ENCODE measurements at places on chromosomes 2 and 18.
A peak's percentile ranks its signal among the peaks of the same experiment; 100 is the strongest.

DNA sequence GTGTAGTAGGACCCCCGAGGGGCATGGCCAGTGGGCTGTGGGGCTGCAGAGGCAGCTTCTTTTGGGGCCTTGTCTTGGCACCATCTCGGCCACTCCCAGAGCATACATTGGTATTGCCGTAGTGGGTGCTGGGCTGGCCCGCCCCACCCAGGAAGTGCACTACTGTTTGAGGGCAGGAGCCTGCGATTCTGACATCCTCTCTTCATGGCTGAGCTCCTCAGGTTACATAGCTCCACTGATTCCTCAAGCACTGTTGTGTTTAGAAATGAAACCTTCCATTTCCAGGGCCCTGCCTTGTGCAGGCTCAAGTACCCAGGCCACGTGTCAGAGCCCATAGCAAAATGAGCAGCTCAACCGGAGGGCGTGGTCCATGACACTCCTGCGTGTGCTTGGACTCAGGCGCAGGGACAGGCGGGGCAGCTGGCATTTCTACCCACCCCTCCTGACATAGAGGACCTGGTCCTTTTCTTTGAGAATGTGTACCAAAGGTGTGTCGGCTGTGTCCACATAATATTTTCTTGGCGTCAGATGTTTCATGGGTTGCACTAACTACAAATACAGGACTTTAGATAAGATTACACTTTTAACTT is 67.9 kb downstream of the DGKD start:
- peak; percentile 72 for DNase-seq

DNA sequence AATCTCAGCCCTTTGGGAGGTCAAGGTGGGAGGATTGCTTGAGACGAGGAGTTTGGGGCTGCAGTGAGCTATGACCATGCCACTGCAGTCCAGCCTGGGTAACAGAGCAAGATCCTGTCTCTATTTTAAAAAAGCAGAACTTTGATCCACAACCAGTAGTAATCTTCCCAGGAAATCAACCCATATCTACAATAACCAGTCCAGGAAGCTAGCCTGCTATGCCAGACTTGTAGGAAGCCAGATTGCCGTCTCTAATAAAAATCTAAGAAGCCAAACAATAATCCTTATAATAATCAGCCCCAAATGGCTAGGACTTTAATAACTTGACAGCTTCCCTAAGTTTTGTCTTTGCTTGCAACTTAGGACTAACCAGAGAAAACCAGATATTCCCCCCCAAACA is 9.0 kb upstream of the ALMS1 start:
- DNase-seq = no peak

GRCh38 chr2:232949016-232949415 is 64.0 kb downstream of the NGEF start:
- no peak for DNase-seq

- DNase-seq = no peak
Measured at GRCh38 chr2:195461010-195461409, 196.0 kb upstream of the SLC39A10 start.

DNA sequence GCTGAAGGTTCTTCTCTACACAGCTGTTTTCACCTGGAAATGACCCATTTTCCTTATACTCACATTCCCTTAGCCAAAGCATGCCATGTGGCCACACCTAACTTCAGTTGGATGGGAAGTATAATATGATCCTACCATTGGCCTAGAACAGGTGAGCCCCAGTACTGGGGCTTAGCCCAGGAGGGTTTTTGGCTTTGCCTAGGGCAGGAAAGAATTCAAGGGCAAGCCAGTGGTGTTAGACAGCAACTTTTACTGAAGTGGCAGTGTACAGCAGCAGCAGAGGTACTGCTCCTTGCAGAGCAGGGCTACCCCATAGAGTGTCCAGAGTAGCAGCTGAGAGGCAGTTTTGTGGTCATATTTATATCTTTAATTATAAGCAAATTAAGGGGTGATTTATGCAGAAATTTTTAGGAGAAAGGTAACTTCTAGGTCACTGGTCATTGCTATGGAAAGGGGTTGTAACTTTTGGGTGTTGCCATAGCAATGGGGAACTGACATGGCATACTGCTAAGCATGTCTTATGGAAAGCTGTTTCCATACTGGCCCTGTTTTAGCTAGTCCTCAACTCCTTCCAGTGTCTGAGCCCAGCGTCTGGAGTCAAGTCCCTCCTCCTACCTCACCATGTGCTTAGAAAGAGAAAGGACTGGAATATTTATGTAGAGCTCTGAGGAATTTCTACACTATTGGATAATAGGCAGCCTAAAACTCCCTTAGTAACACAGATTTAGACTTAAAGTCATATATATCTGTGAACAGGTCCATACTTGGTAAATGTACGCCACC is 109.0 kb upstream of the DTNA start:
- DNase-seq = no peak

DNA sequence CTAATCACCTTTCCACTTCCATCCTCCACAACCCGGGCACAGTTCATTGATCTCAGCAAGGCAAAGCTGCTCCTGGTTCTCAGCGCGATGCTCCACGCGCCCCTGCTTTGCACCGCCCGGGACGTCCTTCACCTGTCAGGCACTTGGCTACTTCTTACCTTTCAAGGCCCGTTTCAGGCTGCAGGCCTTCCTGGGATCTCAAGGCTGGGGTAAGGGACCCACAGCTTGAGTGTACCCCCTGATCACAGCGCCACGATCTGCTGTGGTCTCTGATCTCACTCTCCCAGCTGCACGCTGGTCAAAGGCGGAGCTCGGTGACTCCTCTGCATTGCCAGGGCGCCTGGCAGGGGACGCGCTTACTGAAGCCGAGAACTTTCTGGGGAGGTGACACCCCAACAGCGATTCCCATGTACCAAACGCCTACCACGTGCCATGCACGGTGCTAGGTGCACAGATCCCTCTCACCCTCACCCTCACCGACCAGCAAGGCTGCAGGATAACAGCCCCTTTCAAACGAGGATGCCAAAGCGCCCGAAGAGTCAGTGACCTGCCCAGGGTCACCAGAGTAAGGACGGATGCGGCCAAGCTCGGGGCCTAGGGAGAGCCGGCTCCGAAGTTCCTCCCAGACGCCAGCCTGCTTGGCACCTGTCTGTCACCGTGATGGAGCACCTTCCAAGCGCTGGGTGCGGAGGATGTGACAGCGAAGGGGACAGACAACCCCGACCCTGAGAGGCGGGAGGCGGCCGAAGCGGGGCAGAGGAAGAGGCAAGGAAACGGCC is 818 bp downstream of the ITGB1BP1 start:
- DNase-seq = peak; percentile 58

DNA sequence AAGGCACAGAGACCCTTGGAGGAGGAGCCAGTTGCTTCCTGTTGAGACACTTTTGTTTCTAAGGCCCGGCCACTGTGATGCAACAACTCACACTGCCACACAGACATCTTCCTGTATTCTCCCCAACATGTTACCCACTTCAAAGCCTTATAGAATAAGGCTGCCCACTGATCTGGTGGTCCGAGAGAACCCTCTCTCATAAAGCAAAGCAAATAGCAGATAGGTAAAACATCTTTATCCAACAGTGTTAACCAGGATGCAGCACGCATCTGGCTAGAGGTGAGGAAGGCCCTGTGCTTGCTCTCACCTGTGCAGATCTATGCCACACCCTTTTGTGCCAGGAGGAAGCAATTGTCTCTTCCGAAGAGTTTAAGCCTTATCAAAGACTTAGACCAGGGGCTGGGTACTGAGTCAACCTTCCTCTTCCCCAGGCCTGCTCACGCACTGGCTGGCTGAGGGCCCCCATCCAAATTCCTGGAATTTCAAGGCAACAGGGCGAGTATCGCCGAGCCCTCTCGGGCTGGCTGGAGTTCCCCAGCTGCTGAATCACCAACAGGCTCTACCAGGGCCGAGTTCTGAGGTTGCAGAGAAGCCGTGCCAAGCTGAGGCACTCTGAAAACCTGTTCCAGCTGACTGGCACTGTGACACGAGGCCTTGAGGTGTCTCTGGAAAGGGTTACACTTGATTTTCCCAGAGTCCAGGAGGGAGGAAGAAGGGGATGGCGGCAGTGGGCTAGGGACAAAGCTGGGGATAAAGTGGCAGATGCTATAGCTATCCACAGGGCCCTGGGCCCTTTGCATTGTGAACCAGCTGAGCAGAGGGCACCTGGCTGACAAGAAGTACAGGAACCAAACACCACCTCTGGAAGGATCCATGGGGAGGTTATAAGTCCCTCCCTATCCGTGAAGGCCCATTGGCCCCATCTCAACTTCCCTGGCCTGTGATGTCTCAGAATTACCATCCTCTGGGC is 29.3 kb downstream of the TGFA start:
- peak; percentile 69 for DNase-seq

GRCh38 chr2:239006622-239007285 is 158.9 kb downstream of the TWIST2 start:
- no peak for DNase-seq

- DNase-seq = no peak
Measured at GRCh38 chr2:188378371-188378950, 86.8 kb downstream of the GULP1 start.

DNA sequence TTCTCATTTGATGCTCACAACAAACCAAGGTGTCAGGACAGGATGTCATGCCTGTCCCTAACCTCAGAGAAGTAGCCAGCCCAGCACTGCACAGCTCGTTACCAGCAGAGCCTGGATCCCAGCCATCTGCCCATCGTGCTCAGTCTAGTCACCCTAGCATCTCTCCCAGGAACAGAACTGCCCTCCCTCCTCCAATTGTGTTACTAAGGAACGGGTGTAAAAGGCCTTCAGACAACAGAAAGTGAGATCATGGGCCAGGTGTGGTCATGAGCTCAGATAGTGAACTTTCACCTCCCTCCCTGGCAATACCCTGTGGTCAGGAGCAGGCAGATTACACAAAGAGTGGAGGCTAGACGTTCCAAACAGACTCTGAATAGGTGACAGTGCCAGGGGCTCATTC is 111.8 kb upstream of the PPP1CB start:
- DNase-seq = no peak

GRCh38 chr2:227376656-227377396 is 2.3 kb downstream of the TM4SF20 start:
- DNase-seq = no peak

- DNase-seq = peak; percentile 7
Measured at GRCh38 chr2:229714080-229714735, at the start of gene DNER. DNER (minus strand) TSS chr2:229714555; CDS start chr2:229714423, 132 bp downstream.

DNA sequence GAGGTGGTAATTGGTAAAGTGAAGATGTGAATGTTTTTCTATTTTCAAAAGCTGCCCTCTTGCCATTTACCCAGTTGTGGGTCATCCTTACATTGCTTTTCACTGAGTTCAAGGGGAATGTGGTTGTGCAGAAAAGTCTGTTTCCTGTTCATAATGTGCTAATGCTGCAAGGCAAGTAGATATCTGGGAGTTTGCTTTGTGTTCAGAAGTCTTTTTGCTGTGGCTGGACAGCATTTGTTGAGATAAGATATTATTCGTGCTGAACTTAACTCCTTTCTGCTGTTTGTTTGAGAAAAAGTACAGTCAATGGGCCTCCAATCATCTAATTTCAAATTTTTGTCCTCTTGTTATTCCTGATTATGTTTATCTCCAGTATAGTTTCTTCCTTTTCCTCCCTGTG is 263.2 kb downstream of the LTBP1 start:
- DNase-seq = no peak

- no peak for DNase-seq
Measured at GRCh38 chr18:49631146-49631866, 69.4 kb downstream of the LIPG start.

- no peak for DNase-seq
Measured at GRCh38 chr18:45557287-45557686, 58.0 kb upstream of the SLC14A2 start.

DNA sequence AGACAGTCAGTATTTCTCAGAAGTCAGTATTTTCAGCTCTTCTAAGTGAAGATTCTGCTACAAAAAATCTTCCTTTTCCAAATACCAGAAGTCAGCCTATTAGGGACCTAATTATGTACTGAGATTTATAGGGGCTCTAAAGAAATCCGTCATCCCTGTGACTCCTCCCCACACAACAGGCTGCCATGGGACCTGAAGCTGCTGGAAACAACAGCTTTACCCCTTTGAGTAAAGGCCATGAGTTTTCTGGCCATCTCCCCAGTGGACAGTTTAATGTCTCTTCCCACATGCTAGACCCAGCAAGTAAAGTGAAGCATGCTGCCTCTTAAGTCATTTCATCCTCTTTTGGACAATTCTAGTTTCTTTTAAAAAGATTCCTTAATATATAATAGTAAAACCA is 255.7 kb upstream of the ACVR2A start:
- DNase-seq = no peak

GRCh38 chr2:16900405-16901025 is 234.9 kb upstream of the CYRIA start:
- DNase-seq = no peak

GRCh38 chr2:147222506-147222905 is 622.3 kb upstream of the ACVR2A start:
- no peak for DNase-seq

DNA sequence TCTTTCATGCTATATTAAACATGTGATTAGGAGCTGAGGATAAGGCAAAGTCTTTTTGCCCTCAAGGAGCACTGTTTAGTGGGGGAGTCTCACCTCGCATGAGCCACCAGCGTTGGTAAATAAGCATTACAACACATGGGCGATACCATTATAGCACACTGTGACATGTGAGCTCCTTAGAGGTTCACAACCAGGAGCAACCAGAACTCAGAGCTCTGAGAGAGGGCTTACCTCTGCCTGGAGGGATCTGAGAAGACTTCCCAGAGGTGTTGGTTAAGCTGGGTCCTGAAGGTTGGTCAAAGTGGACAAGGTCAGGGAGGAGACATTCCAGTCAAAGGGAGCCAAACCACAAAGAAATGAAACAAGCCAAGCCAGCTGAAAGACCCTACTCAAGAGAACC is 158.8 kb downstream of the ESCO1 start:
- DNase-seq = no peak

DNA sequence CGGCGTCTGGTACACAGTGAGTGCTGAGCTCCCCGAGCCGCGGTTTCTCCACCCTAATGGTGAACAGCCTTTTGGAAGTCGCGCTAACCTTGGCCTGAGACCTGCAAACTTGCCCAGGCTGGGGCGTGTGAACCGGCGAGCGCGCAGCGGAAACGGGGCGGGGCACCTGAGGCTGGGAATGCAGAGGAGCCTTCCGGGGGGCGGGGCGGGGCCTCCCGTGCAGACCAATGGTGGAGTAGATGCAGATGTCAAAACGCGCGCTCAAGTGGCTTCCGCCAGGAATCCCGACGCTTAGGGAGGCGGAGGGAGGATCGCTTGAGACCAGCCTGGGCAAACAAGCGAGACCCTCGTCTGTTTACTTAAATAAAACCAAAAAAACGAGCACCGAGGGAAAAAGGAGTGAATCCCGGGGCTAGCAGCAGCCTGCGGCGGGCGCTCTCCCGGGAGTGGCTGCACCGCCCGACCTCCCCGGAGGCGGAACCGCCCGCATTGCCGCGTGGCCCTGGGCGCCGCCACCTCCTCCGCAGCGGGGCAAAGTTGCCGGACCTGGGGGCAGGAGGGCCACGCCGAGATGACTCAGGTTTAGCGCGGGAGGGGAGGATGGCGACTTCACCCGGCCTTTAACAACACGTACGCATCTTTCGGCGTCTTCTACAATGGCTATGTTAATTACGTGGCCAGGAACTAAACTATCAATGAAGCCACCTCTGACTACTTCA is 2.2 kb upstream of the RRM2 start:
- peak; percentile 85 for DNase-seq
